Left forelimb (tissue), 1 donor: ENCODE measurements at places on chromosomes 4 and X.

- no peak for DNase-seq
Measured at GRCh38 chr4:93478805-93479204, 349.7 kb upstream of the ATOH1 start.

DNA sequence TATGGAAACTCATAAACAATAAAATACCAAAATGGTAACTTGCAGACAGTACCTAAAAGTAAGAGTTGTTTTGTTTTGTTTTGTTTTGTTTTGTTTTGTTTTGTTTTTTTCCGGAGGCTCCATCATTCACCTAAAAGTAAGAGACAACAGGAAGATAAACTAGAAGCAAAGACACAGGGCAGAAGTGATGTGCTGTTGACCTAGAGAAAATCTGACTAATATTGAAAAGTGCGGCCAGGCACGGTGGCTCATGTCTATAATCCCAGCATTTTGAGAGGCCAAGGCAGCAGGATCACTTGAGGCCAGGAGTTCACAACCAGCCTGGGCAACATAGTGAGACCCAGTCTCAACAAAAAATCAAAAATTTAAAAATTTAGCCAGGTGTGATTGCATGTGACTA, 5.6 kb upstream of the CENPC start:
- DNase-seq, result no peak

DNA sequence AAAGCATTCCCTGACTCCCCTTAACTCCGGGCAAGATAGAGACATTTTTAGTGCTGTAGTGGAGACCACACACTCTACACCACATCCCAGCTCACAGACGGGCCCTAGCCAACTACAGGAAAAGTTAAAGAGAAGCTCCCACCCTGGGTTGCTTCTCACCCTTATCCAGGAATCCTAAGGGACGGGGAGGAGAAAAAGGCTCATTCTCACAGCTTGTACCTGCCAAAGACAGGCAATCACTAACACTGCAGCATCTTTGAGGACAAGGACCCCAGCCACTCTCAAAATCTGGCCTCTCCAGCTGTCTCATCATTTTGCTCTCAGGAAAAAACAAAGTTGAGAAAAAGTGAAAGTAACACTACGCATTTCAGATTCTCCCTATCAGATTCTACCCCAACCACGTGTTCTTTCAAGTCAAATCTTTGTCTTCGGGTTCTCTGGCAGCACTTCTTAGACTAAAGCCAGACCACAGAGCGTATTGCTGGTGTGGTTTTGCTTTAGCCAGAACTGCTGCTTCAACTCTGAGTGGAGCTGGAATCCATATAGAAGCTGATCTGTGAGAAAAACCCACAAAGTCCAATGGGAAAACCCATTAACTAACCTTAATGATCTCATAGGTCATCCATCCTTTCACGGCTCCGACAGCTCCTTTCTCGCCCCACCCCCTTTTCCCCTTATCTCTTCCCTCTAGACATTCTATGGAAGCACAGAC, 605.9 kb upstream of the DIPK2B start:
- DNase-seq, result no peak

DNA sequence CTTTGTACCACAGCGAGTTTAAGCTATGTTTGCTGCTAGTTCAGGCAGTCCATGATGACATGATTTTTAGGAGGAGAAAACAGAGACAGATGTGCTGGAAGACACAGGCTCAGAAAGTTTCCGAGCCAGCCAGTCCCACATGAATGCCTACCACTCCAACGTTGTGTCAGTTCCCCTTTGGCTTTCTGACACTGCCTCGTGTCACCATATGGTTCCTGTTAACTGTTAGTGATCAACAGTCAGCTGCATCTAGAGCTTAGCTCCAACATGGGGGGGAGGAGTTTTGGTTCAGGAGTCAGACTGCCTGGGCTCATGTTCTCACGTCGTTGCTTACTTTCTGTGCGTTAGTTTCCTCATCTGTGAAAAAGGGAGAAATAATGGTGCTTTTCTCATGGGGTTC, 343.7 kb downstream of the MID1IP1 start:
- DNase-seq, result no peak

GRCh38 chrX:118503260-118504041, 7.8 kb downstream of the DOCK11 start:
- DNase-seq, result no peak

GRCh38 chr4:117422297-117422696, 336.9 kb upstream of the TRAM1L1 start:
- no peak for DNase-seq

GRCh38 chr4:8157944-8158709, 486 bp downstream of the ABLIM2 start:
- no peak for DNase-seq

GRCh38 chr4:140639066-140639465, 70.3 kb upstream of the UCP1 start:
- DNase-seq, result no peak

GRCh38 chr4:6272863-6273660, 3.4 kb downstream of the WFS1 start:
- DNase-seq, result no peak
